ENCODE measurements at places on chromosomes 16 and 17.

- no peak for DNase-seq
Measured at GRCh38 chr17:31200287-31200686, 96.8 kb downstream of the OMG start.

DNA sequence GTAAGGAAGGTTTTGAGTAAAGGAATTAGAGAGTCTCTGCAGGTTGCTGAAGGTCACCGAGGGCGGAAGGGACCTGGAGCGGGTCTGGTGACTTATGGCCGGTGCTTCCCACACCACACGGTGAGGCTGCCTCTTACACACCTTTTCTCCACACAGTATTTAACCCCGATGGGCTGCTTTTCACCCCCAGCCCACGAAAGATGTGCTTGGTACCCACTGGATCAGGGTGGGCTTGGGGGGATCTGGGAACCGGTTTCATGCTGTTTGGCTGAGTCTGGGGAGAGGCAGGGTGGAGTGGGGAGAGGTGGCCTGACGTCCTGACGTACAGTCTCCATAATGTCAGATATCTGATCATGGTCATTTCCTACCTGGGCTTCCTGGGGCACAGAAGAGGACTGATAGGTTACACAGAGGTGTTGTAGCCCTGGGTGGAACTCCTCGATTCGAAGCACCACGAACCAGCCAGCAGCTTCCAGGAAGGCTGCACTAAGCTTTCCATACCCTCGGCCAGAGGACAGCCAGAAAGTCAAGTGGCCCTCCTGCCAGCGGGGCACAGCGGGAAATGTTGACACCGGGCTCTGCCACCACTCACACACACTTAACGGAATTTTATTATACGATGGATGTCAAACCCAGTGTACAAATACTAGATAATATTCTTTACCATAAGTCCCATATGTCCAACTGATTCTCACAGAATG is 34.0 kb downstream of the OR1D5 start:
- DNase-seq: no peak

DNA sequence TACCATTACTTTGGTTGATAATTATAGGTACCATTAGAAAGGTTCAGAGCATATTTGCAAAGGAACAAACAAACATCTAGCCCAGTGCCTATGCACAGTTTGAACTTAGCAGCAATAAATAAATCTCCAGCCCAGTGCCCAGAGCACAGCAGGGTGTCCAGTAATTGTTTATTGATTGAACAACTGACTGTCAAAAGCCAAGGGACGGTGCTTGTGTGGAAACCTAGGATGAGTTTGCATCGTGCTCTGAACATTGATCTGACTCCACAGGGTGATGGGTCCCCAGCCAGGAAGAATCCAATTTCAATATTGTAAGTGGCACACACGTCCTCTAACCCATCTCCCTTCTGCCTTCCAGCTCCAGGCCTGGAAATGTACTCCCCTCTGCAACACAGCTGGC is 625.5 kb upstream of the C16orf82 start:
- no peak for DNase-seq

- DNase-seq: no peak
Measured at GRCh38 chr17:65799869-65800268, 238.4 kb upstream of the AXIN2 start.

- no peak for DNase-seq
Measured at GRCh38 chr17:46045639-46046038, 46.6 kb downstream of the STH start.

- DNase-seq: no peak
Measured at GRCh38 chr16:18855196-18855595, 53.8 kb upstream of the ARL6IP1 start.

DNA sequence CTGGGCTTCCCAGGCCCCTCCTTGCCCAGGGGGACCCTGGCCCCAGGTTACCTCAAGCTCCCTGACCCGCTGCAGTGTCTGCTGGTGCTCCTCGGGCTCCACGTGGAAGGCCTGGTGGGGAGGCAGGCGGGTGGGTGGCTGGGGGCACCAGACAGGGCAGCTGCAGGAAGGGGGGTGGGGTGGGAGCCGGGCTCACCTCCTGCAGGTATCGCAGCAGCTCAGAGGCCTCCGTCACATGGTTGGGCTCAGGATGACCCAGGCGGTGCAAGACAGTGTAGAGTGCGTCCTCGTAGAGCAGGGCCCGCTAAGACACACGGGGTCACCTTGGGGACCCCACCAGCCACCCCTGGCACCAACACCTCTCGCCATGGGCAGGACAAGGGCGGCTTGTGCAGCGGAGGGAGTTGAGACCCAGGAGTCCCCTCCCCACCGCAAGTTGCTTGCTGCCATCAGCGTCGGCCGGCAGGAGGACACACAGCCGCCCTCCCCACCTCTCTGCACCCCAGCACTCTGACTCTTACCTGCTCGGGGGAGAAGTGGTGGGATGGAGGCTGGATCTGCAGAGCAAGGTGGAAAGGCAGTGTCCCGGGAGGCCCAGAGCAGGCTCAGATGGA is 1.1 kb downstream of the UNC13D start:
- no peak for DNase-seq

GRCh38 chr17:55814377-55814776 is 63.5 kb downstream of the PCTP start:
- DNase-seq: no peak

- DNase-seq: no peak
Measured at GRCh38 chr16:16150878-16151152, 72.5 kb downstream of the ABCC6 start.

DNA sequence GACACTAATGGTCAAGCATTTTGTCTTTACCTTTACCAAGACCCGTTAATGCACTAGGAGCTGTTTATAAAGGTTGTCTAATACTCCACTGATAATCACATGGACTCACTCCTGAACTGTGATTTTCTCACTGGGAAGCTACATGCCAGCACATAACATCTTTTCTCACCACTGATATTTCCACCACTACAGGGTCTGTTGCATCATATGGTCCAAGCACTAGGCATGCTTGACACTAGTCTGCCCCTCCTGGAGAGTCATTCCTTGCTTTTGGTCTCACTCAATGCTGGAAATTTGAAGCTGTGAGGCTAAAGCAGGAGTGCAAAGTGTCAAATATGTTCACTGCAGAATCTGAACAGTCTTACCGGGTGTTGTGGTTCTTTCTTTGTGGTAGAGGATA is 1576.8 kb downstream of the CDH8 start:
- DNase-seq: no peak

- DNase-seq: no peak
Measured at GRCh38 chr16:87310610-87311009, 6.6 kb downstream of the C16orf95 start.

DNA sequence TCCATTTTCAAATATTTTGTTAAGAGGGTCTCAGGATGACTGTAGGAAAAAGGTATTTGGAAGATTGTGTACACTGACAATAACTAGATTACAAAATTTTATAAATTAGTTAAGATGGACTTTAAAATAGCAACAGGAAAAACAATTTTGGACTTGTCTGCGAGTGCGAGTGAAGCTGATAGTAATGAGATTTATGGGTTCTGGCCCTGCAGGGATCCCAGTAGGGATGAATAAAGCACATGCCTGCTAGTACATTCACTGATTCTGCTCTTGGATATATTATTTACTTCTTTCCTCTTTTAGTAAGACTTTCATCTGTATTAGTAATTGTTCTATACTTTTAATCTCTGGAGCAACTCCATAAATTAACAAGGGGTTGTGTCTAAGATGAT is 28.2 kb downstream of the PRKCA start:
- DNase-seq: no peak

DNA sequence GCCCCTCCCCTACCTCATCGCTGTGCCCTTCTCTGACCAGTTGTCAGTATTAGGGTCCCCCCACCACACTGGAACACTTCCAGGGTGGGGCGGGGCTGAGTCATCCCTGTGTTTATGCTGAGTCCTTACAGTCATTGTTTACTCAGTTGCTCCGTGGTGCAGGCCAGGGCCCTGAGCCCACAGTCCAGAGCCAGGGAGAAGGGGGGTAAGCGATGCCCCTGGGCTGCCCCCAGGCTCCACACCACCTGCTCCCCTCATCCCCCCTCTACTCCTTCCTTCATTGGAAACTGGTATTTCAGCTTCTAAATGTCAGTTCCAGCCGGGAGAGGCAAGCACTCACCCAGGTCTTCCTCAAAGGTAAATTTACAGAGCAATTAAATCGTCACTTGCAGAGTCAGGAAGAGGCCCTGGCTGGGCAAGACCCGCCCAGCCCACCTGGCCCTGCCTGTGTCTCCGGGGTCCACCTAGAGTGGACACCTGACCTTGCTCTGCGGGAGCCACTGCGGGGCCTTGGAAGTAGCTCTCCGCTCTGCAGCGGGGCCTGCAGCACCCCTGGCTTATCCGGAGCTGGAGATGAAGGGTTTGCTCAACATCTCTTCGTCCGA is 4.8 kb downstream of the ATP2A3 start:
- DNase-seq: no peak

DNA sequence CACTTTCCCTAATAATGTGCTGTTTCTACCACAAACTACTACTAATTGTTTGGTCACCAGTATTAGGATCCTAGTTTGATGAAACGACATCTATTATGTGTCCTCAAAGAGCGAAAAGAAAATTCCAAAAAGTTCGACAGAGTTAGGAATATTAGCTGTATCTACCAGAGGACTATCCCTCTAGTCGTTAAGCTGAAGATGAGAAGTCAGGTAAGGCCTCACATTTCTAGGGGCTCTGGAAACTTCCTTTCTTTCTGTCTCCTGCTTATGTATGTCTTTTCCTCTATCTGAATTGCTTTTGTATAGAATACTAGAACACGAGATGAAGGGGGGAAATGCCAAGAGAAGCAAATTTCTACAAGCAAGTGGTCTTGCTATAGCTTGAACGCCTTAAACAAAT is 1.6 kb downstream of the GLG1 start:
- DNase-seq: no peak

DNA sequence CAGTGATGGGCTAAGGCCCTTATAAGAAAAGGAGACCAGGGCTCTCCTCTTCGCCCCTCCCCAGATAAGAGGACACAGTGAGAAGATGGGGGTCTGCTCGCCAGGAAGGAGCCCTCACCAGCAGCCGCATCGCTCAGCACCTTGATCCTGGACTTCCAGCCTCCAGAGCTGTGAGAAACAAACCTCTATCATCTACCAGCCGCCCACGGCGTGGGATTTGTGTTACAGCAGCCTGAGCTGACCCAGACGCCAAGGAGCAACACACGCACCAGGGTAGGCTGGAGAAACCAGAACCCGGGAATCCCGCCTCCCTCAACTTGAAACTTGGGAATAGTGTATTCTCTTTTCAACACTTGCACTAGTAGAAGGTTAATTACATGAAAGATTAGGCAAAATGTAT is 4.2 kb upstream of the ZG16B start:
- no peak for DNase-seq

GRCh38 chr17:28788100-28788499 is 44.3 kb downstream of the TRAF4 start:
- DNase-seq: no peak

- DNase-seq: no peak
Measured at GRCh38 chr16:56372013-56372634, 53.2 kb downstream of the AMFR start.

- no peak for DNase-seq
Measured at GRCh38 chr17:19404264-19404663, 6.8 kb upstream of the RNF112 start.

DNA sequence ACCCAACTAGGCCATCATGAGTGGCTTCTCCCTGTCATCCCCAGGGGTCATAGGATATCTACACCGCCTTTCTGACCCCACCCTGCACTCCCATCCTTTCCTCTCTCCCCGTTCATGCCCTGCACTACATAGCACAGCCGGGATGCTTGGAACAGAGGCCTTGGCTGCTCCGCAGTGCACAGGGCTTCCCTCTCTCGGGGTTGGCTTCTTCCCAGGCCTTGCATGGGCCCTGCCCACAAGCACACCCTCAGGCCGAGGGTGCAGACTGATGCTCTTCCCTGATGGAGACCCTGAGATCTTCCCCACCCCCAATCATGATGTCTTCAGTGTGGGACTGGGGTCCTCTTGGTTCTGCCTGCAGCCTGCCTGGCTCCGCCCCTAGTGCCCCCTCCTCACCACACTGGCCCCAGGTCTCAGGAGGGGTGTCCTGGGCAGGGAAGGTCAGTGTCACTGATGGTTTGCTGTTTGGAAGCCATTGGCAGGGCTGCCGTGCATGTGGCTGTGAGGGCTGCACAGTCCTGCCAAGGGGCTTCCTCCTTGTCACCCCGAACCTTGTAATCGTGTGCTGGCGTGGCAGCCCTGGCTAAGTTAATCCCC is 14.3 kb upstream of the NAGLU start:
- DNase-seq: no peak

Measured in cerebellar cortex (tissue), 1 donor.